ENCODE measurements at places on chromosomes 3 and 15.

DNA sequence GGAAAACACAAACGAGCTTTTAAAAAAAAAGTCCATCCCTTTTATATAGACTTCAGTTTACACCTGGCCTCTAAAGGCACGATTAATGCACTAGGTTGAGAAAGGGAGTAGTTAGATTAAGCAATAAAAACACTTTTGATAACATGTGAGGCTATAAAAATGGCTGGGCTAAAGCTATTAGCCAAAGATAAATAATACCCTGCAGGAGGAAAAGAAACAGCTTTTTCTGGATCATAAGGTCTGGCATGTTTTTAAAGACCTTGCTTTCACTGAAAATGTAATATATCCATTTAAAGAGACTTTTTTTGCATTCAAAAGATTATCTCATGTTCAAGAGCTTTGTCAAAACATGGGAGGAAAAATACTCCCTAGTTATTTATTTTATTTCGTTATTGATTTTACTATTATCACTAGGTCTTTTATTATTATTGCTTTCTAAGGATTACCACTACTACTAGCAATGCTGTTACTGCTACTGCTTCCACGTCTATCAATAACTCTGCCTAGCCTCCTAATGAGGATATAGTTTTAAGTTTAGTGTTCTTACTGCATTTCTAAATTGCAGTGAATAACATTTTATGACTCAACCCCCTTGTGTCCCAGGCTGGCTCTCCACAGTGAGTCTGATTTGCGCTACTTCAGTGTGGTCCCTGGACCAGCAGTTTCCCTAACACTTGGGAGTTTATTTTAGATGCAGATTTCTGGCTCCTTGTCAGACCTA lies 93.4 kb downstream of the THRB start:
- DNase-seq, result no peak

- no peak for DNase-seq
Observed at GRCh38 chr3:188974856-188975599, 196.7 kb upstream of the TPRG1 start.

GRCh38 chr3:125116311-125117080 lies 60.7 kb upstream of the HEG1 start:
- no peak for DNase-seq

GRCh38 chr3:195285372-195285771 lies 14.4 kb upstream of the XXYLT1 start:
- no peak for DNase-seq

DNA sequence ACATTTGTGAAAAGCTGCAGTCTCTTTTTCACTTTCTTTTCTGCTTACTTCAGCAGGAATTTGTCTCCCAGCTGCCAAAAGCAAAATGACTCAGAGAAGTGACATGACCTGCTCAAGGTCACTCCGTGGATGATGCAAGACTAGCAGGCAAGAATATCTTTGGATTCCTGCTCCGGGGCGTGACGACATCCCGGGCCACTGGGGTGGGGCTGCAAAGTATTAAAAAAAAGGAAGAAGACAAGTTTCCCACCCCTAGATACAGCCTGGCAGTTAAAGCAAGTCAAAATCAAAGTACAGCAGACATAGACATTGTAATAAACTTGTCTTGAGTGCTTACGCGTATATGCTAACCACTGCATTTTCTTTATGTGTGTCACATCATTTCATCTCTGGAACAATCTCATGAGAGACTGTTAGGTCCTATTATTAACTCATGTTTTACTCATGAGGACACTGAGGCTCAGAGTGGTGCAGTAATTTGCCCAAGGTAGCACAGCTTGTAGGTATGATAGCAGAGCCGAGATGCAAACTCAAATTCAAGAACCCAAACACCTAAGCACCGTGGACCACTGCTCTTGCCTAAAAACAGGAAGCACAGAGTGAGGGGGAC lies 485.2 kb upstream of the PROK2 start:
- DNase-seq, result no peak

Measured in stimulated activated CD4-positive, alpha-beta T cell treated with anti-CD3 and anti-CD28 coated beads, Interleukin-1b, Interleukin-23, amount 100 ng/mL, for 1 hour (primary cell).